NCI-H748 treated with DMSO at 0.1 percent for 48 hours (cell line): ENCODE measurements at places on chromosomes 3 and 15.

GRCh38 chr3:151903501-151903991 lies 30.1 kb downstream of the SUCNR1 start:
- DNase-seq: no peak

DNA sequence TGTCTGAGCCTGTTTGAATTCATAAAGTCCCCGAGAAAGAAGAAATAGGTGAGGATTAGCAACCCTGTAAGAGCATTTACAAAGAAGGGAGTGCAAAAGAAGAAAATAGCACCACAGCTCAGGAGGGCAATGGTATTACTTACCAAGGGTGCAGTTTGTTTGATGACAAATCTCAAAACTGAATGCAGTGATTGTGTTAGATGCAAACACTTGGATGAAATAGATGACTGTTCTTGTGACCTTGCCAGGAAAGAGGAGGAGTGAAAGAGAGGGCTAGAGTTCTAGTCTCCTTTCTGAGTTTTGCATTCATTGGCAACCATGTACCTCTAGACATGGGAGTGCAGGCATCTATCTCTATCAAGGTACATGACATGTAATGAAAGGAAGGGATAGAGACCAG lies 1030.8 kb upstream of the CFAP20DC start:
- DNase-seq: no peak

DNA sequence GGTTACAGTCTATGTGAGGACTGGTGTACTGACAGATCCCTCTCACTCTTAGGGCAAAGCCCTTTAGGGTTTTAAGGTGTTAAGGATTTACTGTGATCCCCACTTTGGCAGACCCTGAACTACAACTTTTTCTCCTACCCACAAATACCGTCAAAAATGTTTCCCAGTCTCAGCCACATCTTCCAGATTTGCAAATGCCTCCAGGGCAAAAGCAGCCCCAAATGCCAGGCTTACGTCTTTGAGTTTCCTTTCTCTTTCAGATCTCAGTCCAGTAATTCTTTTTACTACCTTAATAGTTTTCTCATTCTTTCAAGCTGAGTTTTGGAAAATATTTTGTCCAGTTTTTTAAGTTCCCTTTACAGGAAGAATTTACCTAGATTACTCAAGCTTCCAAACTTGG lies 13.4 kb upstream of the ITGA11 start:
- no peak for DNase-seq

- no peak for DNase-seq
Measured at GRCh38 chr3:58861551-58861950, 188.3 kb downstream of the CFAP20DC start.

DNA sequence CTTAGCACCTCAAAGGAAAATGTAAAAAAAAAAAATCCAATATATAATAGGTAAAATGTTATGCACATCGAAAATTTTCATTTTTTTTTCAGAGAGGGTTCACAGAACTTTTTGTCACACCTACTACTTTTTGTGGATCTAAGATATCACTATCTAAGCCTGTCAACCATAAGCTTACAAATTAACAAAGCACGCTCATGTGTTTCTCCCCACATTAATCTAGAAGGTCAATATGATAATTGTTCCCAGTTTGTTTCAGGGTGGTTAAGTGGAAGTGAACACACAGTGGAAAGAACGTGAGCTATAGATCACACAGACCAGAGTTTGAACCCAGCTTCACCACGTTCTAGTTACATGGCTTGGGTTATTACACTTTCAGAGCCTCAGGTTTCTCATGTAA lies 78.6 kb upstream of the ROBO2 start:
- no peak for DNase-seq

- no peak for DNase-seq
Measured at GRCh38 chr3:79902151-79902550, 134.4 kb upstream of the ROBO1 start.

GRCh38 chr3:28935146-28935545 lies 345.7 kb upstream of the RBMS3 start:
- DNase-seq: no peak

GRCh38 chr3:51974277-51974962 lies 444 bp upstream of the ABHD14A start:
- DNase-seq: no peak

GRCh38 chr3:37217098-37217849 lies 42.9 kb upstream of the LRRFIP2 start:
- DNase-seq: no peak

DNA sequence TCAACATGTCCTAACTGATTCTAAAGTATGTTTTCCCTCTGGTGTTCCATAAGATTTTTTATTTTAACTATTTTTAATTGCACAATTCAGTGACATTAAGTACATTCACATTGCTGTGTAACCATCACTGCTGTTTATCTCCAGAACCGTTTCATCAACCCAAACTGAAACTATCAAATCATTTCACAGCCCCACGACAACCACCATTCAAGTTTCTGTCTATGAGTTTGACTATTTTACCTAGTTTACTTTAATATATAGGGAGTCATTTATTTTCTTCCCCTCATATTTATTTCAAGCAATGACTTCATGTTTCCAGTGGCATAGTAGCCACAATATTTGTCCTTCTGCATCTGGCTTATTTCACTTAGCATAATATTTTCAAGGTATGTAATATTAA lies 8.4 kb downstream of the RTP1 start:
- no peak for DNase-seq

DNA sequence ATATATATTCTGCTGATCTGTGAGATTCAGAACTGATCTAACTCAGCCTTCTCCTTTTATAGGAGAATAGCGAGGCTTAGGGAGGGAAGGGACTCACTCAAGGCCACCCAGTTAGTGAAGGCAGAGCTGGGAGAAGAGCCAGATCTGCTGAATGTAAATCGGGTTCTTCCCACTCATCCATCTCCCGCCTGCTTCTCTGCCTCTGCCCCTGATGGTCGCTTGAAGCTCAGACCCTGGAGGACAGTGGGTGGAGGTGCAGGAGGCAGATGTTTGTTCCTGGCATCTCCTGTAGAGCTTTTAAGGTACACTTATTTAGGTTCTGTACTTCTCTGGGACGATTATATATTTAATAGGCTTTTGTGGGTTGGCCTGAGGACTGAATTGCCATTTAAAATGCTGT lies 4.3 kb downstream of the PDIA5 start:
- no peak for DNase-seq

DNA sequence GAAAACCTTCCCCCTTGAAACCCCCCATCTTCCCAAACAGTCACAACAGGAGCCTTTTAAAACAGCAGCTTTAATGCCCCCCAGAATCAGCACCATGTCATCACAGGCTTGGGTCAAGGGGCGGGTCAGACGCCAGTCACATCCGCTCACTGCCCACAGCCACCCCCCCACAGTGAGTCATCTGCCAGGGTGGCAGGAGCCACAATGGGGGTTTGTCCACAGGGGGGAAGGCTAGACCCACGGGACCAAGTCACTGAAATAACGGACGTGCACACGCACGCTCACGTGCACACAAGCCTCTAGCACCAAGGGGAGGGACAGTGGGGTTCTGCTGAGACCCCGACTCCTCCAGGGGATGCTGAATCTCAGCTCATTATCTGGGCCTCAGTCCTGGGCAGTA lies 441 bp upstream of the UCN2 start:
- no peak for DNase-seq

DNA sequence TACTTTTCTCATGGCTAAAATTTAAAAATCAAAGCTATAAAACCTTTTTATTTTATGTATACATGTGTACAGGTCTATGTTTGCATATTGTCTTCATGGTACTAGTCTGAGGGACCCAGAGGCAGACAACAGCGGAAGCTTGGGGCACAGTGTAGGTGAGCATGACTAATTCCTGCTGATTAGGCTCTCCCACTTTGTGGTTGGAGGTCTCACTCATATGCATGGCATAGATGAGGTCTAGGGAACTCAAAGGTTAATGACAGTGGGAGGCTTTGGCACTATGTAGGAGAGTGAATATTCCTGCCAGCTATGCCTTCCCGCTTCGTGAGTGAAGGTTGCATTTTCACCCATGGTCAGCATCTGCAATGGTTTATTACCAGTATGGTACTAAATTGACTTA lies 47.5 kb upstream of the AADACL2 start:
- no peak for DNase-seq
